ENCODE measurements at places on chromosomes 6 and 20.

DNA sequence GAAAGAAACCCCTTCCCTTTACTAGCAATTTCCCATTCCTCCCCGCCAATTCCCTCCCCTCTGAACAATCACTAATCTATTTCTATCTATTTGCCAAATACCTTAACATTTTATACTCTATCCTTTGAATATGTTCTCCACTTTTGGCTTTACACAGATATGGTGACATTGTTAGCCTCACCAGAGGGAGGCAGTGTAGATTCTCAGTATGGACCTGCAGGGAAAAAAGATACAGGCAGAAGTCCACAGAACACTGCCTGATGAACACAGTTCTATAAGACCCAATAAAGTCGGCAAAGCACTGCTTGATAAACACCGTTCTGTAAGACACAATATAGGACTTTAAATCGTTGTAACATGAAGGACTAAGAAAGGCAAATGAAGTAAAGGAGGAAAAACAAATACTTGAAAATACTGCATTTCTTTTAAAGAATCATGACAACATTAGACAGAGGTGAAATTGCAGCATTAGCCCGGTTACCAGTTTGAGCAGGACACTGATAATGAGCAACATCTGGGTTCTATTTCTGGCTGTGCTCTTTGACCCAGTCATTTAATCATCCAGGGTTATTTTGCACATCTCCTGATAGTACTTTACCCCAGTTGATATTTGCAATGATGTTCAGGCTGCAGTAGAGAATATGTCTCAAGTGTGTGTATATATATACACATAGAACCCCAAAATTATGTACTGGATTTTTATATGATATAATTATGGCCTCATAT, 296.8 kb downstream of the UTRN start:
- no peak overlapping the region for H3K27ac ChIP-seq
- peak; percentile 40 for DNase-seq
- no peaks in the 10 kb centered on the region for H3K27me3 ChIP-seq
- no peaks in the 10 kb centered on the region for H3K4me1 ChIP-seq

GRCh38 chr6:119449331-119450156, 100.0 kb upstream of the MAN1A1 start:
- no peak overlapping the region for H3K4me3 ChIP-seq
- H3K4me1 ChIP-seq: peaks cover 10% of the 10 kb centered on the region
- H3K36me3 ChIP-seq: no peaks in the 10 kb centered on the region
- DNase-seq: no peak
- no peaks in the 10 kb centered on the region for H3K27me3 ChIP-seq

GRCh38 chr6:64243618-64244017, 608.0 kb downstream of the PHF3 start:
- no peaks in the 10 kb centered on the region for H3K27me3 ChIP-seq
- peaks cover 4% of the 10 kb centered on the region for H3K4me1 ChIP-seq
- DNase-seq: no peak
- no peaks in the 10 kb centered on the region for H3K36me3 ChIP-seq

GRCh38 chr6:25655723-25656122, 3.7 kb downstream of the SCGN start:
- DNase-seq: no peak
- no peaks in the 10 kb centered on the region for H3K36me3 ChIP-seq
- peaks cover 17% of the 10 kb centered on the region for H3K4me1 ChIP-seq
- no peak overlapping the region for H3K27ac ChIP-seq

DNA sequence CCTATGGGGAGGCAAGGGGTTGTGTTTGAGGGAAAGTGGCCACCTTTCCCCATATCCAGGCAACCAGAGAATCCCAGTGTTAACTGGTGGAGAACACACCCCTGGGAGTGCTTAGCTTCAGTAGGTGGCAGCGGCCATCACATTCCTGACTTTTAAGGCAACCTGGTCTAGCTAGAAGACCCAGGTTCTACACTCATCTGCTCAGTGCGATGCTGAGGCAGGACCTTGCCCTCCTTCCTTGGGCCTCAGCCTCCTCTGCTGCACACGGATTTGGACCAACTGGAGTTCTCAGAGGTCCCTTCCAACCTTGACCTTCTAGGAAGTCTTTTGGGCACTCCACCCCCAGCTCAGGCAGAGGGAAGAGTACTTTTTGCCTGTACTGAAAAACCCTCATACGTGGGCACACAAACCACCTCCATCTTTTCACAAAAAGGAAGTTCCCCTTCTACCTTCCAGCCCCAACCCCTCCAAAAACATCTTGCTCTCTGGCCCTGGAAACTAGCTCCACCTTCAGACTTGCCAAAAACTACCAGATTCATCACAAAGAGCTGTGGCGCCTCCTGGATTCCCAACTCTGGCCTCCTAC, 2.9 kb downstream of the CCND3 start:
- peaks cover 24% of the 10 kb centered on the region for H3K4me1 ChIP-seq
- no peak overlapping the region for H3K4me3 ChIP-seq
- H3K27me3 ChIP-seq: no peaks in the 10 kb centered on the region
- no peaks in the 10 kb centered on the region for H3K36me3 ChIP-seq
- peak overlapping the region; percentile 91 for H3K27ac ChIP-seq

DNA sequence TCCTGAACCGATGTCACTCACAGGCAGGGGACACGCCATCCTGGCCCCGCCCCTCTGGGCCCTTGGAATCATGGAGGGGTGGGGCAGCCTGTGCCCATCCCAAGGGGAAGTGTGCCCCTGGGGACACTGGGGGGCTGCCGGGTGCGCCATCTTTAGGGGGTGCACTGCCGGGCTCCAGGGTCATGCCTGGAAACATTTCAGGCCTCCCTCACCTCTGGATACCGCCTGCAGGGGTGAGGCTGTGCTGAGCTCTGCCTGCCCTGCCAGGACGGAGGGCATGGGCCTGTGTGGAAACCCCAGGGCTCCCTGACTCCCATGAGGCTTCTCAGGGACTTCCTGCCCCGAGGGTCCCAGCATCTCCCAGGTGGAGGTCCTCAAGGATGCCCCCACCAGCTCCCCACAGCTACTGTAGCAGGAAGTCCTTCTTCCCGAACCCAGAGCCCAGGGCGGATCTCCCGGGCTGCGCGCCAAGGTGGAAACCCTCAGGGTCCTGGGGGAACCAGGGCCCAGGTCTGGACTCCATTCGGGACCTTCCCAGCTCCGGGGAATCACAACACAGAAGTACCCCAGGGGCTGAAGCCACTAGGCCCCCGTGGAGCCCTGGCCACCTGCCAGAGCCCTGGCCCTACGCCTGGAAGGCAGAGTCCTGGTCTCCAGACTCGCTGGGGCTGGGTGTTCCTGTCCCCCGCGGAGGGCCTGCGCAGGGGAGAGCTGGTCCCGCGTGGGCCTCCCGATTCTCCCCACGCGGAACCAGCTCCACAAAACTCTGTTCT, 15.6 kb downstream of the CHRNA4 start:
- no peak overlapping the region for H3K27ac ChIP-seq
- DNase-seq: no peak
- no peak overlapping the region for H3K4me3 ChIP-seq

GRCh38 chr6:57195457-57195856, 23.3 kb downstream of the BAG2 start:
- H3K4me3 ChIP-seq: no peak overlapping the region
- no peaks in the 10 kb centered on the region for H3K36me3 ChIP-seq
- DNase-seq: no peak
- H3K4me1 ChIP-seq: no peaks in the 10 kb centered on the region
- H3K27me3 ChIP-seq: no peaks in the 10 kb centered on the region

GRCh38 chr20:57605878-57606277, 14.3 kb downstream of the ZBP1 start:
- H3K4me1 ChIP-seq: no peaks in the 10 kb centered on the region
- H3K27ac ChIP-seq: no peak overlapping the region
- peaks cover 6% of the 10 kb centered on the region for H3K27me3 ChIP-seq
- H3K4me3 ChIP-seq: no peak overlapping the region
- DNase-seq: no peak

GRCh38 chr20:58963060-58963584, 17.9 kb upstream of the NELFCD start:
- DNase-seq: peak; percentile 16
- H3K36me3 ChIP-seq: no peaks in the 10 kb centered on the region
- no peaks in the 10 kb centered on the region for H3K4me1 ChIP-seq
- H3K4me3 ChIP-seq: no peak overlapping the region

GRCh38 chr6:129314575-129314974, 395.4 kb downstream of the ARHGAP18 start:
- no peaks in the 10 kb centered on the region for H3K27me3 ChIP-seq
- no peak overlapping the region for H3K4me3 ChIP-seq
- no peaks in the 10 kb centered on the region for H3K36me3 ChIP-seq

DNA sequence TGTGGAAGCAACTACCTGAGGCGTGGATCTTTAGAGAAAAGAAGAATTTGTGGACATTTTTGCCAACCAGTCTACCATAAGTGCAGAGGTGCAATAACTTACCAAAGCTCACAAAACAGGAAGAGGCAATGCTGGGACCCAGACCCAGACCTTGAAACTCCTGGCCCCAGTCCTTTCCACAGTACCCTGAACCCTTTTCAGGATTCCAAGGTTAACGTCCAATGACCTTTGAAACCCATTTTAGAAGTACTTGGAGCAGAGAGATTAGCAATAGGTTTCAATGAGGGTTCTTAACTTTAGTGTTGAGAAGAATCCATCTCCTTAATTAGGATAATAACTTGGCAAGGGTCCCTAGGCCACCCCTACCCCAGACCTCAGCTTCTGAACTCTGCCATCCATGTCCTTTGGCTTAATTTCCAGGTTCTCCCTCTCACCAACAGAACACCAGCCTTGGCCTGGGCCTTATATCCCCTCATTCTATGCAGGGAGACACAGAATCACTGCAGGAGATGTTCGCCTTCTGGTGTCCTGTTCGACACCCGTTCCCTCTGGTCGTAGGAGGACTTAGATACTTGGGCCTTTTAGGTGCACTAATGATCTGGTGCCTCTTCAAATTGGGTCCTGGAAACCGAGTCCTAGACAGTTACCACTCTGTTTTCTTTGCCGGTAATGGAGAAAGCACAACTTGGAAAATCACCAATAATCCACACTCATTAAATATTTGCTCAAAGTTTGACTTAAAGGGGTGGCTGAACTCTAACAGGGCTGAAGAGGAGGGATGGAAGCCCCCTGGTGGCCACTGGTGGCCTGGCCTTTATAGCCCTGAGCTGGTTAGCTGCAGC, 40.6 kb downstream of the ISM1 start:
- H3K36me3 ChIP-seq: no peaks in the 10 kb centered on the region
- no peak overlapping the region for H3K4me3 ChIP-seq
- peaks cover 15% of the 10 kb centered on the region for H3K4me1 ChIP-seq
- H3K27ac ChIP-seq: peak overlapping the region; percentile 58

- H3K27me3 ChIP-seq: no peaks in the 10 kb centered on the region
- no peaks in the 10 kb centered on the region for H3K4me1 ChIP-seq
These were observed 24.2 kb downstream of the CST9L start for GRCh38 chr20:23544133-23544532.

DNA sequence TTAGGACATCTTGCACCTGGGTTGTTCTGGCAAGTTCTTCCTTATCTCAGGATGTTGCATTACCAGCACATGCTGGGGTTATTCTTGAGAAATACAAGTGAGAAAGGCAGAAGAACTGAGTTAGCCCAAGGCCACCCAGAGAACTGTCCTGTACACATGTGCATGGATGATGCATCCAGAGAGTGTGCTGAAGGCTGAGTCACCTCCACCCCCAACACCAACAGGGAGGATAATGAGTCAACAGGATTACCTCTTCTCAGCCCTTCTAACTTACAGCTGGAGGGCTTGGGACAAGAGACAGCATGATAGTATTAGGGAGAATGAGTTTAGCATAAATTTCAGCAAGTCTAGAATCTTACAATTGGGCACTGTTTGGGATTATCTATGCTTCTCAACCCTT, 8.5 kb downstream of the SCGN start:
- peak overlapping the region; percentile 70 for H3K27ac ChIP-seq
- peaks cover 15% of the 10 kb centered on the region for H3K4me1 ChIP-seq
- peak; percentile 74 for DNase-seq

DNA sequence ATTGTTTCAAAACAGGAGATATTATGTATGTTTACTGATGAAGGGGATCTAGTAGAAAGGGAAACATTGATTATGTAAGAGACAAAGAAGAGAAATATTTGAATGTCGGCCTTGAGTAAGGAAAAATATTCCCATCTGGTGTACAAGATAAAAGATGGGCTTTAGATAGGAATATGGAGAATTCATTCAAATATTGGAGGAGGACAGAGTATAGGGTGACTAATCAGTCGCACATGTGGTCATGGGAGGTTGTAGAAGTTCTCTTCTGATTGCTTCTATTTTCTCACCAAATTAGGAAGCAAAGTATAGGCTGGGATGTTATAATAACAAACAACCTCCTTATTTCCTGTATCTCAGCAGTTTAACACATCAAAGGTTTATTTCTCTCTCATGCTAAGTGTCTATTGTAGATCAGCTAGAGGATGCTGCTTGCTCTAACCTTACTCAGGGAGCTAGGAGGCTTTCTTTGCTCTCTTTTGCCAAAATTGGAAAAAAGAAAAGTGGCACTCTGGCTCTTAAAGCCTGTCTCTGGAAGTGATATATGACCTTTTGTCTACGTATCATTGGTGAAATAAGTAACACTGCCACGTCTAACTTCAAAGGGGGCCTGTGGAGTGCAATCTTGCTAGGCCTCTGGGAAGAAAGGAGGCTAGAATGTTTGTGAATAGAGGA, 1.2 kb upstream of the HDDC2 start:
- no peaks in the 10 kb centered on the region for H3K27me3 ChIP-seq
- peaks cover 25% of the 10 kb centered on the region for H3K4me1 ChIP-seq
- H3K4me3 ChIP-seq: no peak overlapping the region
- no peaks in the 10 kb centered on the region for H3K36me3 ChIP-seq
- no peak for DNase-seq
- no peak overlapping the region for H3K27ac ChIP-seq

GRCh38 chr20:62161347-62161746, 17.8 kb downstream of the SS18L1 start:
- DNase-seq: no peak
- H3K27me3 ChIP-seq: no peaks in the 10 kb centered on the region
- H3K36me3 ChIP-seq: no peaks in the 10 kb centered on the region
- no peak overlapping the region for H3K4me3 ChIP-seq
- no peak overlapping the region for H3K27ac ChIP-seq
- H3K4me1 ChIP-seq: no peaks in the 10 kb centered on the region

DNA sequence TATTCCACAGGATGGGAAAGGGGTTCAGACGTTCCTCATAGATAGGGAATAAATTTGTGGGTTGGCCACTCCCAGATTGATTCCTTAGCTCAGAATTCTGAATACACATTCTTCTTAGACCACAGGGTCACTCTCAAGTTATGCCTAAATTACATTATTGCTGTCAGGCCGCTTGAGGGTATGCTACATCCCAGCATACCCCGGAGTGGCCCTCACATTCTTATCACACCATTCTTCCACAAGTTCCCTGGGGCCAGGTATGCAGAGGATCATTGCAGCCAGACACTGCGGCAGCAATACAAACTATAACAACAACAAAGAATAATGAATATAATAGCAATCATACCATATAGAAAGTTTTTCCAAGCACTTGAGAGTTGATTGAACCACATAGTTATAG, 237.9 kb upstream of the SOX4 start:
- no peaks in the 10 kb centered on the region for H3K27me3 ChIP-seq
- DNase-seq: no peak
- H3K4me3 ChIP-seq: no peak overlapping the region
- no peaks in the 10 kb centered on the region for H3K36me3 ChIP-seq
- peaks cover 13% of the 10 kb centered on the region for H3K4me1 ChIP-seq

- no peak overlapping the region for H3K27ac ChIP-seq
- no peaks in the 10 kb centered on the region for H3K27me3 ChIP-seq
- H3K4me3 ChIP-seq: no peak overlapping the region
- DNase-seq: no peak
These were observed 202.8 kb upstream of the BTBD3 start for GRCh38 chr20:11714886-11715285.

- H3K4me1 ChIP-seq: peaks cover 3% of the 10 kb centered on the region
- H3K27me3 ChIP-seq: no peaks in the 10 kb centered on the region
- no peak overlapping the region for H3K27ac ChIP-seq
- no peaks in the 10 kb centered on the region for H3K36me3 ChIP-seq
These were observed 103.6 kb upstream of the KCNK16 start for GRCh38 chr6:39426073-39426456.

GRCh38 chr6:77447254-77447653, 16.0 kb downstream of the HTR1B start:
- H3K36me3 ChIP-seq: no peaks in the 10 kb centered on the region
- H3K4me1 ChIP-seq: no peaks in the 10 kb centered on the region
- DNase-seq: no peak
- H3K27me3 ChIP-seq: no peaks in the 10 kb centered on the region
